ENCODE measurements at places on chromosomes 2 and 18. TPM values are rescaled to one million over a fixed set of nuclear protein-coding genes. Genes with fewer than 3 reads are reported as not detected.

- no peak for DNase-seq
These were observed 535.1 kb downstream of the TMX3 start for GRCh38 chr18:68179811-68180210.

DNA sequence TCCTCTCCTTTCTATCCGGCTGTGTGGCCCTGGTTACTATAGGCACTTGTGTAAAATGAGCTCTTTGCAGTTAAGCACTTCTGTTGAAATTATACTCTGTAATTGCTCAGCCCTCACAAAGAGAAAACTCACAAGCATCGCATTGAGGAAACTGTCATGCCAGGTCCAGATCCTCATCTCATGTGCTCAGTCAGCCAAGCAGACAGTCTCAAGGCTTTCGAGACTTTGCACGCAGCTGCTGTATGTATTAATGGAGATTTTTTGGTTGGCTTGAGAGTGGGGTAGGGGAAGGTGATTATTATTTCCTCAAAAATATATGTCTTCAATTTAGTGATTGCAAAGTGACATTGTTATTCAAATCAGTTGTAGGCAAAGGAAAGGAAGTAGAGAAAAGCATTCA, 33.0 kb upstream of the PHLPP1 start:
- DNase-seq: no peak

GRCh38 chr2:204560902-204561301, 15.6 kb downstream of the PARD3B start:
- no peak for DNase-seq

DNA sequence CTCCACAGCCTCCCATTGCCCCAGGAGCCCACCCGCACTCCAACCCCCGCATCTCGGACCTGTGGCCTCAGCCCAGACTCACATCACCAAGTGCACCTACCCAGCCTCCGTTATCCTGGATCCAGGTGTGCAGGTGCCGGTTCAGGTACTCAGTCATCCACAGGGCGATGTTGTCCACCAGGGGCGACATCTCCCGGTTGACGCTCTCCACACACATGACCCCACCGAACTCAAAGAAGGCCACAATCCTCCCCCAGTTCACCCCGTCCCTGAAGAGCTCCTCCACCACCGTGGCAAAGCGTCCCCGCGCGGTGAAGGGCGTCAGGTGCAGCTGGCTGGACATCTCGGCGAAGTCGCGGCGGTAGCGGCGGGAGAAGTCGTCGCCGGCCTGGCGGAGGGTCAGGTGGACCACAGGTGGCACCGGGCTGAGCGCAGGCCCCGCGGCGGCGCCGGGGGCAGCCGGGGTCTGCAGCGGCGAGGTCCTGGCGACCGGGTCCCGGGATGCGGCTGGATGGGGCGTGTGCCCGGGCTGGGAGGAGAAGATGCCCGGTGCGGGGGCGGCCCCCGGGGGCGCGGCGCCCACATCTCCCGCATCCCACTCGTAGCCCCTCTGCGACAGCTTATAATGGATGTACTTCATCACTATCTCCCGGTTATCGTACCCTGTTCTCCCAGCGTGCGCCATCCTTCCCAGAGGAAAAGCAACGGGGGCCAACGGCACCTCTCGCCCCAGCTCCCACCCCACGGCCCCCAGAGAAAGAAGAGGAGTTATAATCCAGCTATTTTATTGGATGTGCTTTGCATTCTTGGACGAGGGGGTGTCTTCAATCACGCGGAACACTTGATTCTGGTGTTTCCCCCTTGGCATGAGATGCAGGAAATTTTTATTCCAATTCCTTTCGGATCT, 1.3 kb downstream of the BCL2 start:
- DNase-seq: peak; percentile 20

DNA sequence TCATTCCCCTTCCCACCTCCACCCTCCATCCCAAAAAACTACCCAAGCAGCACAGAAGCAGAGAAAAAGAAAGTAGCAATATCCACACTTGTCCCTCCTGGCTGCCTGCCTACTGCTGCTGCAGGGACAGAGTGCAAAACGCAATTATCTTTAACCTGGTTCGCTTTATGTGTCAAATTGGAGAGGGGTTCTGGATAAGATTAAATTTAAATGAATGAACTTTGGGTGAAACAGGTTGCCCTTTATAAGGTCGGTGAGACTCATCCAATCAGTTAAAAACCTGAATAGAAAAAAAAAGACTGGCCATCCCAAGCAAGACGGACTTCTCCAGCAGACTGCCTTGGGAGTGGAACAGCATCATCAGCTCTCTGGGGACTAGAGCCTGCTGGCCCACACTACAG, 62.6 kb downstream of the ANKRD44 start:
- DNase-seq: no peak

DNA sequence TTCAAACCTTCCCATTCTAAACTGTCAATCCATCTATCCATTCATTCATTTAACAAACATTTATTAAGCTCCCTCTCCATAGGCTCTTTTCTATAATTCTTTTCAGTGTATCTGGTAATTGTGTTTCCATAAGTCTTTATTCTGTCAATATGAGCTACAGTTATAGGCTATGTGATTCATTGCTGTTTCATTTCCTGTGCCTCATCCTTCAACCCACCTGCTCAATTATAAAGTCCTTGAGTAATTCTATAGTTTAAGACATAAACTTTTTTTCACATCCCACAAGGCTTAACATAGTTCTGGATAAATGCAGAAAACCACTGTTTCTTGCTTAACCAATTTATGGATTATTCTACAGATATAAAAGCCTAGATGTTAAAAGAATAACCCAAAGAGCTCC, 84.2 kb upstream of the PIK3C3 start:
- DNase-seq: no peak

GRCh38 chr2:182148344-182148743, 162.7 kb downstream of the PPP1R1C start:
- DNase-seq: no peak

DNA sequence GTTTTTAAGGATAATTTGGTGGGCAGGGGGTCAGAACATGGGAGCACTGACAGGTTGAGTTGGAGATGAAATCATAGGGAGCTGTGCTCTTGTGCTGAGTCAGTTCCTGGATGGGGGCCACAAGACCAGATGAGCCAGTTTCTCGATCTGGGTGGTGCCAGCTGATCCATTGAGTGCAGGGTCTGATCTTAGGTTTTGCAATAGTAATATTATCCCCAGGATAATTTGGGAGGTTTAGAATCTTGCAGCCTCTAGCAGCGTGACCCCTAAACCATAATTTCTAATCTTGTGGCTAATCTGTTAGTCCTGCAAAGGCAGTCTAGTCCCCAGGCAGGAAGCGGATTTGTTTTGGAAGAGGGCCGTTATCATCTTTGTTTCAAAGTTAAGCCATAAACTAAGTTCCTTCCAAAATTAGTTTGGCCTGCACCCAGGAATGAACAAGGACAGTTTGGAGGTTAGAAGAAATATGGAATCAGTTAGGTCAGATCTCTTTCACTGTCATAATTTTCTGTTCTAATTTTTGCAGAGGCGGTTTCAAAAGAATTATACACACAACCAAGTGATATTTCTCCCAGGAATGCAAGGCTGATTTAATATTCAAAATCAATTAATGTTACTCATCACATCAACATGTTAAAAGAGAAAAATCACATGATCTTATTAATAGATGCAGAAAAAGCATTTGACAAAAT, 23.0 kb downstream of the DBI start:
- DNase-seq: peak; percentile 46

Gene MOCOS
- total RNA-seq: 1.6 TPM

DNA sequence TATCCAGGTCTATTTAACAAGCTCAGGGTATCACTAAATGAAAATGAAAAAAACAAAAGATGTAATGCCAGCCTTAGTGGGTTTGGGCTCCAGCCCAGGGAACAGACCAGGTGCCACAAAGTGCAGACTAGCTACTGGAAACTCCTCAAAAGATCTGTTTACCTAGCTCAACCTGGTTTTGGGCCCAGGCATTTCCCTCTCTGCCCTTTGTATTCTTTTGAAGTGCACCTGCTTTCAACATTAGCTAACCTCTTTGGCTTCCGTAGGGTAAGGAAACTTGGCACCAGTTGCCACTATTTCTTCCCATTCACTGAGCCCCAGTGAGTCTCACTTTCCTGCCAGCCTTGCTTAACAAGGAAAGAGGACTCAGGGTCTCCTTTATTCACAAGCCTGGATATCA, 123.6 kb upstream of the CDCA7 start:
- DNase-seq: no peak

DNA sequence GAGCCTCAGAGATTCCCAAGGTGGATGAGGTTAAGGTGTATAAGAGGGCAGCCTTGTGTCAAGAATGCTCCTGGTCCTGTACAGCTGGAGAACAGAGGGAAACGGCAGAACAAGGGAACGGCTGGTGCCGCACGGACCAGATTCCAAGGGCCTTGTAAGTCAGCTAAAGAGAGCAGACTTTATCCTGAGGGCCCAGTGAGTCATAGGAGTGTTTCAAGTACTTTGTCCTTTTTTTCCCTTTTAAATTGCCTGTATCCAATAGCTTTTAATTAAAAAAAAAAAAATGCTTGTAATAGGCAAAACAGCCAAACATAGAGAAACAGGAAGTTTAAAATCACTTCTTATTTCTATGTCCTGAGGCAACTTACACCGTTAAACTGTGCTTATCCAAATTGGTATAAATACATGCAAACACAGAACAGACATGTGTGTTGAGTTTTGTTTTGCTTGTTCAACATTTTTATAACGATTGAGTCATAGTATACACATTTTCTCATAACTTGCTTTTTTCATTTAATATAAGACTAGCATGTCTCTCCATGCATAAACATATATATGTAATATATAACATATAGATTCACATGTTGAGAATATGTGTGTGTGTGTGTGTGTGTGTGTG, 42.1 kb upstream of the EVA1A start:
- peak; percentile 56 for DNase-seq

DNA sequence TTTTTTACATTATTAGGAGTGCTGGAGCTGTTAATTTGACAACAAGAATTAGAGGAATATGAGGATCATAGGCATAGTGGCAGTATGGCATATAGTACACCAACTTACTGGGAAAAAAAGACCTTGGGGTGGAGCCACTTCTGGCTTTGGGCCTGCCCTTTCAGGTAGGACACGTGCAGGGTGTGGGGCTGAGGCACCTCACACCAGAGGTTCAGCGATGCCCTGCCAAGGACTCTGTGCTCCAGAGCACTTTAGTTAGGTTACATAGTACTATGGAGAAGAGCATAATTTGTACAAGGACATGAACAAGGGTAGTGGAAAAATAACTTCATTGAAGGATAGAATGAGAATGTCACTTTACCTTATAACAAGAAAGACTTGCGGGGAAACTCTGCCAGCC, 77.1 kb upstream of the CD302 start:
- no peak for DNase-seq

DNA sequence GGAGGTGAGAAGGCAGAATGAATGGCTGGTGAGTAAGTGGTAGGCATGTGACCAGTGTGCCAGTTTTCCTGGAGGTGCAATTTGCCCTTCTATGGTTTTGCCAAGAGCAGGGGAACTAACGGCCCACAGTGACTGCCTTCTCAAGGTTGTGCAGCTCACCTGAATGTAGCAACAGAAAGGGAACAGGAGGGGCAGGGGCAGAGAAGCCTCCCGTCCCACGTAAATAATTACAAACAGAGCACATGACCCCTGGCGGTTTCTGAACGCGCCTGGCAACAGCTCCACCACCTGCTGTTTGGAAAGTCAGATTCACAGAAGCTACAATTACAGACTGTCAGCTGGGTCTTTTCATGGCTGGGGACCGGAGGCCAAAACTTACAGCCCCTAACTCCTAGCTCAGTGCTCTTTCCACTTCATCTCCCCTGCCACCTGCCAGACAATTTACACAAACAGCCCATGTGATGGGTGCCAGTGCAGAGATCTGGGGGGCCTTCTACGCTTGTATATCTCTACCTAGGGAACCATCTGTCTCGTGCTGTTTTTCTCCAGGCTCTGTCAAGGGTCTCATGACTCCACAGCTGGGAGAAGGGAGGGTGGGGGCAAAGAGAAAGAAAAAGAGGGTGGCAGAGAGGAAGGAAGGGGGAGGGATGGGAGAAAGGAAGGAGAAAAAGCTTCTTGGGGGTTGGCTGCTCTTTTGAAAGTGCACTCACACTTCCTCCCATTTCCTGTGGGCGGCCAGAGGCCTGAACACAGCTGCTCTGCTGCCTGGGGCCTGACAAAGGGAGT, 69.6 kb downstream of the POLR1A start:
- peak; percentile 53 for DNase-seq

Gene SERPINB11
- total RNA-seq: not detected

- peak; percentile 92 for DNase-seq
These were observed 156.4 kb downstream of the RDH14 start for GRCh38 chr2:18403921-18404522.

- DNase-seq: peak; percentile 87
These were observed 77.2 kb upstream of the TXNDC2 start for GRCh38 chr18:9808295-9809241.

- no peak for DNase-seq
These were observed 199.1 kb upstream of the SLC14A2 start for GRCh38 chr18:45416168-45416567.

- DNase-seq: no peak
These were observed 110.2 kb upstream of the RBBP8 start for GRCh38 chr18:22822841-22823508.

DNA sequence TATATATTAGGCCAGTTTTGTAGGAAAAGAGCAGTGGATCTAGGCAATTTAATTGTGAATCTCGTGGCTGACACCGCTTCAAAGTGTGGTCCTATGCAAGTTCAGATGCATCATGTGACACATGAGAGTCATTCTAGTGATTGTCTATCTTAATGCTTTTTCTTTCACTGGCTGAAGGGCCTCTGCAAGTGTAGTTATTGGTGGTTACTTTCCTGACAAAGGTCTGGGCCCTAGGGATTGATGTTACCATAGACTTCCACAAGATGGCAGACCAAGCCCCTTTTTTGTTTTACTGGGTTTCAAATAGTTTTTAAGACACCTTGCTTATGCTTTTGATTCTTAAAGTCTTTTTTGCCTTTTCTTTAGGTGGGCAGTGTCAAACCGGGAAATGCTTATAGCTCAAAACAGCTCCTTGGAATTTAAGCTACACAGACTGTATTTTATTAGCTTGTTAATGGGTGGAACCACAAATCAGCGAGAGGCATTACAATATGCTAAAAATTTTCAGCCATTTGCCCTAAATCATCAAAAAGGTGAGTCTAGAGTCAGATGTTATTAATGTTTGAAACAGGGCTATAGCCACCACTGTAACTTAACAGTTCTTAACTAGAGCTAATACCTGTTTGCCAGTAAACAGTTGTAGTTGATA, 25.9 kb downstream of the CD8A start:
- DNase-seq: peak; percentile 16

- no peak for DNase-seq
These were observed 31.8 kb upstream of the GCC2 start for GRCh38 chr2:108417254-108417653.

DNA sequence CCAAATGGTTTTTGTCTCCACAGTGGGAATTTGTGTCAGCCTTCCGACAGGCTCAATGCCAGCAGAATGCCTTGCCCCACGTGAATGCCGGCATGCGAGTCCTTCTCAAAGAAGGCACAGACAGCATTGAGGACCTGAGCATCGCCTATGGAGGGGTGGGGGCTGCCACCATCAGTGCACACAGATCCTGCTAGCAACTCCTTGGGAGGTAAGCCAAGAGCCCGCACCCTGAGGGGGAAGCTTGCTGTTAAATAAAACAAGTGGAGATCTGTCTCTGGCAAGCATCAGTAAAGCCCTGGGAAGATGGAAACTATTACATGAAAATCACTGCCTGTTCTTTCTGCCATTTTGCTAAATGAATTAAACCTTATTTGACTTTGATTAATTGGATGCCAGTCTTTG, 67.5 kb upstream of the BZW1 start:
- DNase-seq: no peak
